ENCODE measurements at places on chromosomes 6 and 20. TPM values are rescaled to one million over a fixed set of nuclear protein-coding genes. Genes with fewer than 3 reads are reported as not detected.

CDSN gene
- total RNA-seq = 1.5 TPM

DNA sequence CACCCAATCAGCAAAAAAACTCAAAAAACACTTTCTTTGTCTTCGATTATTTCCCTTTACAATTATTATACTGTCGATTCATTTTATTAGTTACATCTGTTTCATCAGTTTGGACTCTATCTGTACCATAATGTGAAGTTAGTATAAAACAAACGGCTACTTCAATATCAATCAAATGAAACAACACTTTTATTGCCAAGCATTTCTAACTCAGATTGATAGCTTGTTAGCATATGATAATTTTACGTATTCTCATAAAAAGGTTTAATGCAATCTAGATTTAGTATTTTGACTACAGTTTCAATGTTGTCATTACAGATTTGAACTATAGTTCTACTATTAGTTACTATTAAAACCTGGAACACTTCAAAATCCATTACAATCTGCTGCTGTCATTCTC lies 149.3 kb downstream of the PTPRK start:
- no peak overlapping the region for H3K27ac ChIP-seq
- DNase-seq = no peak
- no peak overlapping the region for H3K4me3 ChIP-seq
- H3K27me3 ChIP-seq = no peaks in the 10 kb centered on the region
- H3K4me1 ChIP-seq = peaks cover 24% of the 10 kb centered on the region

DNA sequence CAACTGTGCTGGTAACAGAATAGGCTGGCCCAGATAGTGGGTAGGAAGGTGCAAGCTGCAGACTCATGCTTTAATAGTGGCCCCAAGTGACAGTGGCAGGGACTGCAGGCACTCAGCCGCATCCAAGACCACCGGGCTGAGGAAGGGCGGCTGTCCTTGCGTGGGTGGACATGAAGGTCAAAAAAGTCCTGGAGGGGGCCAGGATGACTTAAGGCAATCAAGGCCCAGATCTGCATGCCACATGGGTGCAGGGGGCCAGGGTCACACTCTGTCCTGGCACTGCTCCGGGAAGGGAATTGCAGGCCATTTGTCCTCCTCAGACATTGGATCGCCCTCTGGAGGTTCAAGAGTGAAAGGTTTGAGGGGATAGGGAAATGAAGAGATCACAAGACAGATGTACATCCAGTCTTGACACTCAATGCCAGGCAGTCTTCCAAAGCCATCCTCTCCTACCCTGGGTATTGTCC lies 10.4 kb upstream of the VNN2 start:
- no peak overlapping the region for H3K27ac ChIP-seq
- no peaks in the 10 kb centered on the region for H3K27me3 ChIP-seq
- H3K36me3 ChIP-seq = no peaks in the 10 kb centered on the region
- no peaks in the 10 kb centered on the region for H3K4me1 ChIP-seq

- DNase-seq = no peak
- H3K4me1 ChIP-seq = peaks cover 13% of the 10 kb centered on the region
- H3K36me3 ChIP-seq = no peaks in the 10 kb centered on the region
- no peak overlapping the region for H3K4me3 ChIP-seq
- H3K27ac ChIP-seq = no peak overlapping the region
- H3K27me3 ChIP-seq = peaks cover 8% of the 10 kb centered on the region
Observed at GRCh38 chr20:672963-673602, 2.5 kb downstream of the SCRT2 start.

NAPB gene
- total RNA-seq = 28.5 TPM

- no peak for DNase-seq
- H3K4me1 ChIP-seq = no peaks in the 10 kb centered on the region
- H3K36me3 ChIP-seq = no peaks in the 10 kb centered on the region
Observed at GRCh38 chr6:168020242-168020641, 22.8 kb downstream of the KIF25 start.

DNA sequence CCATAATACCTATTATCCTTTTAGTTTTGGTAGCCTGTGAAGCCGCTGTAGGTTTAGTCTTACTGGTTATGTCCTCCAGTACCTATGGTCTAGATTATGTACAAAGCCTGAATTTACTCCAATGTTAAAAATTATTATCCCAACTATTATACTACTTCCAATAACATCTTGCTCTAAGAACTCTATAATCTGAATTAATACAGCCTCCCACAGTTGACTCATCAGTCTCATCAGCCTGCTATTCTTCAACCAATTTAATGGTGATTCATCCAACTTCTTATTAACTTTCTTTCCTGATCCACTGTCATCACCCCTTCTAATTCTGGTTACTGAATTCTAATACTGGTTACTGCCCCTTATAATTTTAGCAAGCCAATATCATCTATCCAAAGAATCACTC lies 370.3 kb upstream of the OPRM1 start:
- no peak overlapping the region for H3K4me3 ChIP-seq
- no peaks in the 10 kb centered on the region for H3K4me1 ChIP-seq
- no peaks in the 10 kb centered on the region for H3K27me3 ChIP-seq
- no peak for DNase-seq
- H3K27ac ChIP-seq = no peak overlapping the region
- no peaks in the 10 kb centered on the region for H3K36me3 ChIP-seq

JAG1 gene
- total RNA-seq = 185 TPM

- no peak for DNase-seq
- no peak overlapping the region for H3K4me3 ChIP-seq
- no peaks in the 10 kb centered on the region for H3K36me3 ChIP-seq
Observed at GRCh38 chr6:158367816-158368215, 55.6 kb downstream of the TULP4 start.

DNA sequence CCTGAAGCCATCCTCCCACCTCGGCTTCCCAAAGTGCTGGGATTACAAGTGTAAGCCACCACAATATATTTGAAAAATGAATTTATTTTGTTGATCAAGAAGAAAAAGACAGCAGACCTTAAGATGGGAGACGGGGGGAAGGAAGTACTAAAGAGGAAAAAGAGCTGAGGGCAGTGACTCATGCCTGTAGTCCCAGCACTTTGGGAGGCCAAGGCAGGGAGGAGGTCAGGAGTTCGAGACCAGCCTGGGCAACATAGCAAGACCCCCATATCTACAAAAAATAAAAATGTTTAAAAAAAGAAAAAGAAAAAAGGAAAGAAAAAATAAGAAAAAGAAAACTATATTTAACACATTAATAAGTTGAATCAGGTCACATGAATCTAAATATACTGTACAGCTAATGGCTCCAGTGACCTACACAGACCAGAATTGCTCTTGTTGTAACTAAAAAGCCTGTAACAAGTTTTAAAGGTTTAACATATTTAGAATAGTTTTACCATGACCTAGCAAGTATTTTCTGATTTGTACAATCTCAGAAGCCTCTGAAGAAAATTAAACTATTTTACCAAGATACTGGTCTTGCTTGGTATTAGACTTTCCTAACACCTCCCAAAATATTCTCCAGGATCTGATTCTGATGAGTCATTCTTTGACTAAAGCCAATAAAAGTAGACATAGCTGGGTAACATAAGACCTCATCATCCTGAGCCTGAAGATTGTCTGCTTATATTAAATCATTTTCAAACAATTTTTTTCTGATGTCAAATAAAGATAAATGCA lies 4.3 kb upstream of the AKIRIN2 start:
- H3K4me1 ChIP-seq = peaks cover 5% of the 10 kb centered on the region
- no peaks in the 10 kb centered on the region for H3K36me3 ChIP-seq
- H3K4me3 ChIP-seq = no peak overlapping the region
- no peak overlapping the region for H3K27ac ChIP-seq

DNA sequence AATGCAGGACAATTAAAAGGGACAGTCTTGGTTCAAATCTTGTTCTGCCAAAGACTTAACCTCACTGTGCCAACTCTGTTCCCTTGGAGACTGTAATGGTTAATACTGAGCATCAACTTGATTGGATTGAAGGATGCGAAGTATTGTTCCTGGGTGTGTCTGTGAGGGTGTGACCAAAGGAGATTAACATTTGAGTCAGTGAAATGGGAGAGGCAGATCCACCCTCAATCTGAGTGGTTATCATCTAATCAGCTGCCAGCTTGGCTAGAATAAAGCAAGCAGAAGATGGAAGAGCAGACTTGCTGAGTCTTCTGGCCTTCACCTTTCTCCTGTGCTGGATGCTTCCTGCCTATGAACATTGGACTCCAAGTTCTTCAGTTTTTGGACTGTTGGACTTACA lies 474.4 kb downstream of the CD83 start:
- H3K4me1 ChIP-seq = no peaks in the 10 kb centered on the region
- H3K27ac ChIP-seq = no peak overlapping the region
- H3K4me3 ChIP-seq = no peak overlapping the region
- no peaks in the 10 kb centered on the region for H3K36me3 ChIP-seq

SLC18B1 gene
- total RNA-seq = 6.4 TPM

RAET1G gene
- 4.9 TPM for total RNA-seq

LRP11 gene
- total RNA-seq = 35.1 TPM

DNA sequence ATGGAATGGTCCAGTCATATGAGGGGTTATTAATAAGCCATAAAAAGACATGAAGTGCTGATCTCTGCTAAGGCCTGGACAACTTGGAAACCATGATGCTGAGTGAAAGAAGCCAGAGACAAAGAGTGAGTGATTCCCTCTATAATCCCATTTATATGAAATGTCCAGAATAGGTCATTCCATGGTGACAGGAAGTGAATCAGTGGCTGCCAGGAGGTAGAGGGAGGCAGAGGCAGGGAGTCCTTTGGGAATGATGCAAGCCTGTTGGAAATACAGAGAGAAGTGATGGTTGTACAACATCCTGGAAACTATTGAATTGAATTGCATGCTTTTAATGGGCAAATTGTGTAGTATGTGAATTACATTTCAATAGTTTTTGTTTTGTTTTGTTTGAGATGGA lies 26.4 kb downstream of the ANKRD60 start:
- H3K4me3 ChIP-seq = no peak overlapping the region
- H3K36me3 ChIP-seq = no peaks in the 10 kb centered on the region
- no peaks in the 10 kb centered on the region for H3K27me3 ChIP-seq
- H3K4me1 ChIP-seq = no peaks in the 10 kb centered on the region

DNA sequence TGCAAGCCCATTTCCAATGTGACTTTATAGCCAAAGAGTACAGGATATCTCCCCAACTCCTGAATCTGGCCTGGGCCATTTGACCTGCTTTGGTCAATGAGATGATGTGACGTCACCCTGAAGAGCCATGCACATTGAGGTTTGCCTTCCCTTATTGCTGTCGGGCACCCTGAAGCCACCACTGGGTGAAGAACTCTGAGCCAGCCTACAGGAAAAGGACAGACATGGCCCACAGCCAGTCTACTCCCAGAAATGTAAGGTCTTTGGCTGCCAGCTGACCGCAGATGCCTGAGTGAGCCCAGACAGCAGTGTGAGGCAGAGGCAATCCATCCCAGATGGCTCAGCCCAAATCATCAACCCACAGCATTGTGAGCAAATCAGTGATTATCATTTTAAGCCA lies 3.7 kb upstream of the SYNDIG1 start:
- no peak overlapping the region for H3K27ac ChIP-seq
- H3K4me1 ChIP-seq = peaks cover 6% of the 10 kb centered on the region
- H3K27me3 ChIP-seq = no peaks in the 10 kb centered on the region
- DNase-seq = no peak

GRCh38 chr6:148082696-148083095 lies 259.9 kb upstream of the SASH1 start:
- DNase-seq = no peak
- no peaks in the 10 kb centered on the region for H3K27me3 ChIP-seq
- H3K36me3 ChIP-seq = no peaks in the 10 kb centered on the region
- no peak overlapping the region for H3K4me3 ChIP-seq
- no peak overlapping the region for H3K27ac ChIP-seq

GRCh38 chr20:48912065-48912464 lies 9.4 kb upstream of the ARFGEF2 start:
- no peaks in the 10 kb centered on the region for H3K36me3 ChIP-seq
- H3K4me3 ChIP-seq = no peak overlapping the region
- no peak for DNase-seq
- no peaks in the 10 kb centered on the region for H3K4me1 ChIP-seq
- no peaks in the 10 kb centered on the region for H3K27me3 ChIP-seq

ADA gene
- 25.3 TPM for total RNA-seq

DNA sequence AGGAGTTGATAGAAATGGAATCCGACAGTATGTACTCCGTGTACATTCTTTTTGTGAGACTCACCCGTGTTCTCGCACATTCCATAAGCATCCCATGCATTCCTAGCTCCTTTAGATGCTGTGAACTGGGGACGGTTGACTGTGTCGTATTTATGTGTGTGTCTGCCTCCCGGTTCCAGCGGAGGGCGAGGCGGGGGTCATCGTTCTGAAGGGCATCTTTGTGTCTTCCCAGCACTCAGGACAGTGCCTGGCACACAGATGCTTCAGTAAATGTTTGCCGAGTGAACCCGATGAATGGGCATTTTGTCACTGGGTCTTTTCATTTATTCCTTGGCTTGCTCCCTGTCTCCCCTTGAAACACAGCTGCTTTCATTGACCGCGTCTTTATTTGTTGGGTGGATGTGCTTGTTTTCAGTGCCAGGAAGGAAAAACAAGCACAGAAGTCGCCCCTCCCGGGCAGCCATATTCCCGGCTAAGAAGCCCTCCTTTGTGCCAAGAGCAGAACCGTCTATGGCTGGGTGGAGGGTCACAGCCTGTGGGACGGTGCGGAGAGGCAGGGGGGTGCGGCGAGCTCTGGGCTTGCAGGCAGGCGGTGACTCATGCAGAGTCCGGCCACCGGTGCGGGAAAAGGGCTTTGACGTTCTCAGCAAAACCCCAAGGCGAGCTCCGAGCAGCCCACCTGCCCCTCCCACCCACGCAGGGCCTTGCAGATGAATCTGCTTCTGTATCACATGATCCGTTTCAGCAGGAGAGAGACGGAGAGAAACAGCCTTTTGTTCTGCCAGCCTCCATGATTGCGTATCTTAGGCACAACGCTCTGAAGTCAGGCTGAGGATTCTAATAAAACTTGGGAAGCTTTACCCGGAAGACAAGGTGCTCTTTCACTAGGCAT lies 11.2 kb upstream of the PSMG4 start:
- no peaks in the 10 kb centered on the region for H3K27me3 ChIP-seq
- peak overlapping the region; percentile 23 for H3K4me3 ChIP-seq
- H3K27ac ChIP-seq = peak overlapping the region; percentile 47
- DNase-seq = no peak
- H3K4me1 ChIP-seq = peaks cover 28% of the 10 kb centered on the region

- no peaks in the 10 kb centered on the region for H3K36me3 ChIP-seq
- no peak overlapping the region for H3K4me3 ChIP-seq
- no peak for DNase-seq
- no peaks in the 10 kb centered on the region for H3K27me3 ChIP-seq
Observed at GRCh38 chr20:35360033-35360432, 51.7 kb downstream of the UQCC1 start.

GRCh38 chr6:101722991-101723579 lies 329.6 kb downstream of the GRIK2 start:
- no peak overlapping the region for H3K4me3 ChIP-seq
- H3K27ac ChIP-seq = no peak overlapping the region
- no peaks in the 10 kb centered on the region for H3K36me3 ChIP-seq
- no peak for DNase-seq

GRCh38 chr20:48490961-48491831 lies 336.6 kb downstream of the PREX1 start:
- H3K4me3 ChIP-seq = no peak overlapping the region
- no peaks in the 10 kb centered on the region for H3K27me3 ChIP-seq
- no peak overlapping the region for H3K27ac ChIP-seq
- H3K36me3 ChIP-seq = no peaks in the 10 kb centered on the region
- peak; percentile 65 for DNase-seq

GRCh38 chr20:3174442-3175261 lies 1.3 kb upstream of the LZTS3 start:
- H3K27ac ChIP-seq = peak overlapping the region; percentile 81
- H3K4me1 ChIP-seq = peaks cover 21% of the 10 kb centered on the region
- H3K4me3 ChIP-seq = peak overlapping the region; percentile 95
- H3K27me3 ChIP-seq = no peaks in the 10 kb centered on the region
- no peak for DNase-seq

MCCD1 gene
- total RNA-seq = not detected

THBS2 gene
- 86.4 TPM for total RNA-seq

GRCh38 chr6:79416931-79417330 lies 120.3 kb downstream of the LCA5 start:
- no peak overlapping the region for H3K27ac ChIP-seq
- no peaks in the 10 kb centered on the region for H3K27me3 ChIP-seq
- H3K4me1 ChIP-seq = no peaks in the 10 kb centered on the region
- no peak overlapping the region for H3K4me3 ChIP-seq

ALDH5A1 gene
- total RNA-seq = 14.2 TPM
